ENCODE measurements at places on chromosomes 5 and 9. TPM values are rescaled to one million over a fixed set of nuclear protein-coding genes. Genes with fewer than 3 reads are reported as not detected.

UNC5A gene
- 0.39 TPM for total RNA-seq

ADCY2 gene
- not detected for total RNA-seq

PTPDC1 gene
- 4.3 TPM for total RNA-seq

PHF24 gene
- total RNA-seq: 0.14 TPM

MELK gene
- total RNA-seq: 78.0 TPM

N4BP3 gene
- 0.74 TPM for total RNA-seq

LHX6 gene
- total RNA-seq: 2.4 TPM

IL5 gene
- not detected for total RNA-seq

PCDHGB6 gene
- 0.10 TPM for total RNA-seq

SOX30 gene
- not detected for total RNA-seq

STK32A gene
- total RNA-seq: 0.24 TPM

CEP78 gene
- 20.6 TPM for total RNA-seq

TMEM232 gene
- 0.20 TPM for total RNA-seq

OXCT1 gene
- total RNA-seq: 2.6 TPM

IDNK gene
- total RNA-seq: 7.6 TPM

NR4A3 gene
- total RNA-seq: 1.7 TPM

SH3RF2 gene
- 2.4 TPM for total RNA-seq

PDE6A gene
- 0.24 TPM for total RNA-seq

C5 gene
- total RNA-seq: 11.4 TPM

MRPS30 gene
- 36.8 TPM for total RNA-seq

LIX1 gene
- not detected for total RNA-seq

SPATA31C2 gene
- total RNA-seq: not detected

FYB1 gene
- 9.0 TPM for total RNA-seq

PGM5 gene
- total RNA-seq: not detected

TAF11L5 gene
- not detected for total RNA-seq

GABRA6 gene
- total RNA-seq: not detected

NOXA1 gene
- total RNA-seq: 1.7 TPM

IRX4 gene
- 0.31 TPM for total RNA-seq

PNPLA7 gene
- 0.54 TPM for total RNA-seq

CDH9 gene
- total RNA-seq: not detected

LHX3 gene
- 0.10 TPM for total RNA-seq

LAMC3 gene
- total RNA-seq: 2.0 TPM

BTNL8 gene
- not detected for total RNA-seq

CENPH gene
- total RNA-seq: 31.0 TPM

VCAN gene
- total RNA-seq: 8.9 TPM

IL4 gene
- not detected for total RNA-seq

ACOT12 gene
- total RNA-seq: not detected

LPAR1 gene
- 23.3 TPM for total RNA-seq

CCIN gene
- total RNA-seq: not detected

RAB3C gene
- not detected for total RNA-seq

FGF1 gene
- 0.44 TPM for total RNA-seq

RAB14 gene
- 50.1 TPM for total RNA-seq

CDC14B gene
- 13.7 TPM for total RNA-seq

SLC23A1 gene
- total RNA-seq: 1.5 TPM

SPARC gene
- total RNA-seq: 20.5 TPM

AGPAT2 gene
- total RNA-seq: 101 TPM

C9orf152 gene
- 0.16 TPM for total RNA-seq

C8G gene
- total RNA-seq: 1.7 TPM

MYOT gene
- not detected for total RNA-seq

RAPGEF1 gene
- 47.1 TPM for total RNA-seq

ERBIN gene
- 23.0 TPM for total RNA-seq

CRHBP gene
- 0.16 TPM for total RNA-seq

LCN15 gene
- total RNA-seq: not detected

TAS2R1 gene
- not detected for total RNA-seq

TMEM171 gene
- total RNA-seq: 6.6 TPM

MARVELD2 gene
- 2.4 TPM for total RNA-seq

F12 gene
- 22.1 TPM for total RNA-seq

DBH gene
- total RNA-seq: not detected

IRX1 gene
- not detected for total RNA-seq

EIF4E1B gene
- total RNA-seq: not detected
